Stimulated activated CD8-positive, alpha-beta memory T cell treated with anti-CD3 and anti-CD28 coated beads, Interleukin-7, amount 100 ng/mL, for 24 hours (primary cell): ENCODE measurements at places on chromosomes 5 and 9.
A peak's percentile ranks its signal among the peaks of the same experiment; 100 is the strongest.

- DNase-seq = no peak
These were observed 19.8 kb downstream of the LECT2 start for GRCh38 chr5:135934939-135935338.

- no peak for DNase-seq
These were observed 170.3 kb upstream of the PRR16 start for GRCh38 chr5:120293796-120294195.

- no peak for DNase-seq
These were observed 168.5 kb downstream of the ACTL7B start for GRCh38 chr9:108687006-108687987.

DNA sequence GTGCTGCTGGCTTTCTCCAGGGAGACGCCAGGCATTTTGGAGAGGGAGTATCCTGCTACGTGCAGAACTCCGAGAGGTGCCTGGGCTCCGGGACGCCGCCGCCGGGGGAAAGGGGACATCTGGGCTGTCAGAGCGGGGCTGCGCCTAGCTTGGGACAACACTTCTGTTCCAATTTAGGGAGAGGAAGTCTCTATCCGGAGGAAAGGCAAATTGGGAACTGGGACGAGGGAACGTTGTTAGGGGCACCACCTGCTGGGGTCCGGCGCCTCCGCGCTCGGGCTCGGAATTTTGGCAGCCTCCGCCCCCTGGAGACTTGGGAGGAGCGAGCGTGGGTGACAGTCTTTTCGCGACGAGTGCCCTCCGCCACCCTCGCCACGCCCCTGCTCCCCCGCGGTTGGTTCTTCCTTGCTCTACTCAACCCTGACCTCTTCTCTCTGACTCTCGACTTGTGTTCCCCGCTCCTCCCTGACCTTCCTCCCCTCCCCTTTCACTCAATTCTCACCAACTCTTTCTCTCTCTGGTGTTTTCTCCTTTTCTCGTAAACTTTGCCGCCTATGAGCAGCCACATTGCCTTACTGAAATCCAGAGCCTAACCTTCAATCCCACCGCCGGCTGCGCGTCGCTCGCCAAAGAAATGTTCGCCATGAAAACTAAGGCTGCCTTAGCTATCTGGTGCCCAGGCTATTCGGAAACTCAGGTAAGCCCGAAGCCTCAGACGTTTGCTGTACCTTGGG lies 1.6 kb downstream of the TSLP start:
- peak; percentile 40 for DNase-seq

DNA sequence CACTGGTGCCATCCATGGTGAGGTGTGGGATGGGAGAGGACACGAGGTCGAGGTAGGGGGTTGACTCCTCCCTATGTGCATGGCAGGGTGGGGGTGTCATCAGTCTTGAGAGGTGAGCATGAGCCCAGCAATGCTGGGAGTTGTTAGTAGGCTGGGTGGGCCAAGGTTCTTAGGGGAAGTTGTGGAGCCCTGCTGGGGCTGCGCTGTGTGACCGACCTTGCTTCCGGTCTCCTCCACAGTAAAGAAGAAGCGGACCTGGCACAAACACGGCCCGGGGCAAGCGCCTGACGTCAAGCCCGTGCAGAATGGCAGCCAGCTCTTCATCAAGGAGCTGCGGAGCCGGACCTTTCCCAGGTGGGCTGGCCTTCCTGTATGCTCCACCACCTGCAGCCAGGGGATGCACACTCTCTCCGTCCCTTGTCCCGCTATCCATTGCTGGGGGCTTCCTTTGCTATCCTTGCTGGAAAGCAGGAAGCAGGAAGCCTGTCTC lies 59.8 kb downstream of the PHF2 start:
- no peak for DNase-seq

DNA sequence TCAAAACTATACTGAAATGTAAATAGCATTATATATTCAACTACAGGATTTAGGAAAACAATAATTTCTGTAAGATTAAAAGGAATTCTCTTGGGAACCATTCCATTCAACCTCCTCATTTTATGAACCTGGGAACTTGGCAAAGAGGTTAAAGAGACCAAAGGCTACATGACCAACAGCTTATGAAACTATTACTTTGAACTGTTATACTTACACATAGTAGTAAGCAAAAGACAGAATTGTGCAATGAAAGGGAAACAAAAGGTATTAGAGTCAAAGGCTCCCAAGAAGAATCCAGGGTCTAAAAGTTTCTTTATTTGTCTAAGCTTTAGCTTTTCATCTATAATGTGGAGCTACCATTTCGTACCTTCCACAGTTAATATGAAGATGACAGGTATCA lies 7.2 kb downstream of the C9orf72 start:
- no peak for DNase-seq

GRCh38 chr9:117677572-117677971 lies 26.6 kb upstream of the TLR4 start:
- DNase-seq = no peak

GRCh38 chr9:72883875-72884274 lies 69.0 kb downstream of the ALDH1A1 start:
- DNase-seq = no peak

DNA sequence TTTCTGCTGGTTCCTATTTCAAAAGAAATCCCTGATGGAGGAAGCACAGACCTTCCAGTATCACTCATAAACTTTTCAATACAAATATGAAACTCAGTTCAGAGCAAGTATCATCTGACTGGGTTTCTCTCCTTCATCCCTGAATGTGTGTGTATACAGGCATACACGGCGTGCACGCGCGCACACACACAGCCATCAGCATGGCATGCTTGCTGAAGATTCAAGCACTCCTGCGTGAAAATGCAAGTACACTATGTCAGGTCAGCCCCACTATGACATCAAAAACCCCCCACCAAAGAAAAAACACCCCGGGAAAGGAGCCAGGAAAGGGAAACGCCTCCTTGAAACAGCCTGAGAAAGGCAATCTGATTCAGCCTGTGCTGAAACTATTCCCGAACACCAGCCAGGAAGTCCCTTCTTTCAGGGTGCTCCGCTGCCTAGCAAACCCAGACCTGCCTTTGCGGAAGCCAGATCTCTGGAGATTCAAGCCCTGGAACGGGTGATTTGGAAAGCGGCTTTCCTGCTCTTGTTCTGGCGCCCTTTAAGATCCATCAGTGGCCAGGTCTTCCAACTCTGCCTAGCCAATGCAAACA lies 831 bp downstream of the KLHL3 start:
- DNase-seq = no peak

GRCh38 chr5:181223729-181224389 lies 778 bp downstream of the TRIM41 start:
- no peak for DNase-seq

DNA sequence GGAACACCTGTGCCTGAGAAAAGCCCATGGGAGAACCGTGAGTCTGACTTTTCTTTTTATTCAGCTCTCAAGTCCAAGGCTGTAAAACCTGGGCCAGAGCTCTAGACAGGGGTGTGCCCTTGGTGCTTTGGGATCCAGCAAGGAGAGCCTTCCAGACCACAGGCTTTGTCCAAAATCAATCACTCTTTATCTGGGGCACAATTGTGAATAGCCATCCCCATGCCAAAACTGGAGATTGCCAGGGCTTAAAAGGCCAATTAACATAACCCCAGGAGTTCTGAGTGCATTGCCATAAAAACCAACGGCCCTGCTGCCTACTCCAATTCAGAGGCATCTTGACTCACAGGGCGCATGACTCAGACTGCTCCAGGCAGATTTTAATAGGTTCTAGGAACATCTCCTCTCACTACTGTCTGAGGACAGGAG lies 391.8 kb downstream of the ARHGEF28 start:
- no peak for DNase-seq

GRCh38 chr9:106321394-106322180 lies 541.4 kb upstream of the ZNF462 start:
- no peak for DNase-seq

DNA sequence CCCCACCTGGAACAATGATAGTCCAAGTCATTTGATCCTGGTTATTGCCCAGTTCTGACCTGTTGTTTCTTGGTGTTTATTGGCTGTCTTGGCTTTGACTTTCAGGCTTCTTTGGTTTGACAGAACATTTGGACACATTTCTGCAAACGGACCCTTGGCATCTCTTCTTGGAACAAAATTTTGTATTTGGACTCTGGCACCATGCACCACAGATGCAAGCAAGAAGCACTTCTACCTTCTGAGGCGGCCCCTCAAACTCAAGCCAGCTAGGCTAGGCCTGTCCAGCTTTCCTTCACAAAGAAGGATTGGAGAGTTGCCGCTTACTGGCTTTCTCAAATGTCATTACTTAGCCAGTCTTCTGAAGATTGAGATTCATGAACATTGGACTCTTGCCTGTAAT lies 23.1 kb upstream of the FGF10 start:
- DNase-seq = no peak

DNA sequence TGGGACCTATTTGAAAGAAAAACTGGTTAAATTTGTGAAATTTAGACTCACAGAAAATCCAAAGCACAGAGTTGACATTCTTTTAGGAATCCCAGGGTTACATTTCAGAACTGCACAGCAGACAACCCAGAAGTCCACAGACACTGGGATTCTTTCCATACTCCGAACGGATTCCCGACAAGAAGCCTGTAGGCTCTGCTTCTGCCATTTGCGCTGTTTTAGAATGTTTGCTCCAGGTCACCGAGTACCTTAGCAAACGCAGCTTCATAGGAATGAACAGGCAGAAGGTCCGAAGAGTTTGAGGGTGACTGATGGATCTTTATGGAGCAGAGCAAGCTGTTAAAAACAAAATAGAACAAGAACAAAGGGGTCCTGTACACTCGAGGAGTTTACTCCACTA lies 84.5 kb upstream of the NFIB start:
- DNase-seq = no peak

GRCh38 chr9:36868586-36869282 lies 165.3 kb downstream of the PAX5 start:
- no peak for DNase-seq

- DNase-seq = no peak
These were observed 128.6 kb upstream of the GRHPR start for GRCh38 chr9:37293664-37294524.

DNA sequence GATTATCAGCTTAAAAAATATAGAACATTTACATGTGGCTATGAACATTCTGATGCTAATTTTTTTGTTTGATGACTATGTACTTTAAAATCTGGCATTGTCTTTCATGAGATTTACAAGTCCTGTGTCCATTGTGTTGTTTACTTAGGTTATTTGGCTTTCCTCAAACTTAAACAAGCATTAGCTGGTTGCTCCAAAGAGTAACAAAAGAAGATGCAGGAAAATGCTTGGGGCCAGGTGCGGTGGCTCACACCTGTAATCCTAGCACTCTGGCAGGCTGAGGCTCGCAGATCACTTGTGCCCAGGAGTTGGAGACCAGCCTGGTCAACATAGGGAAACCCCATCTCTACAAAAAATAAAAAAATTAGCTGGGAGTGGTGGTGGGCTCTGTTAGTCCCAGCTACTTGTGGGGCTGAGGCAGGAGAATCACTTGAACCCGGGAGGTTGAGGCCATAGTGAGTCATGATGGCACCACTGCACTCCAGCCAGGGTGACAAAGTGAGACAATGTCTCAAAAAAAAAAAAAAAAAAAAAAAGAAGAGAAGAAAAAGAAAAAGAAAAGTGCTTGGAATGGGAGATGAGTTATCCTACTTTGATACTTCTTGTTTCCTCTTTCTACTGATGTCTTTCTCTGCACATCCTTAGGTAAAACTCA lies 39.7 kb downstream of the PAM start:
- no peak for DNase-seq

DNA sequence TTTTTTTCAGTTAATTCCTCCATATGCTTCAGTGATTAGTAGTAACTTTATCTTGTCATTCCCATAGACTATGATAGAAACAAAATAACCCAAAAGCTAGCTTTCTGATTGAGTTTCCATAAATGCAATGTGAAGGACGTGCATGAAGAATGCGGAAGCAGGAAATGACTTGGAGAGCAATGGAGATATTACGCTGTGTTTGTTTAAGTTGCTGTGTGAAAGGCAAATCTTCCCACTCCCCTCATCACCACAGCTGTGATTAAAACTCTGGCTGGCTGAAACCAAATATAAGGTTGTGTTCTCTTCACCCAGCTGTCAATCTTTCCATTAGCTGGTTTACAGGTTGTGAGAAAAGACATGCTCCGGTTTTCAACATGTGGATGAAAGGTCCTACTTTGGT lies 83.9 kb downstream of the NR2F1-AS1 start:
- no peak for DNase-seq

DNA sequence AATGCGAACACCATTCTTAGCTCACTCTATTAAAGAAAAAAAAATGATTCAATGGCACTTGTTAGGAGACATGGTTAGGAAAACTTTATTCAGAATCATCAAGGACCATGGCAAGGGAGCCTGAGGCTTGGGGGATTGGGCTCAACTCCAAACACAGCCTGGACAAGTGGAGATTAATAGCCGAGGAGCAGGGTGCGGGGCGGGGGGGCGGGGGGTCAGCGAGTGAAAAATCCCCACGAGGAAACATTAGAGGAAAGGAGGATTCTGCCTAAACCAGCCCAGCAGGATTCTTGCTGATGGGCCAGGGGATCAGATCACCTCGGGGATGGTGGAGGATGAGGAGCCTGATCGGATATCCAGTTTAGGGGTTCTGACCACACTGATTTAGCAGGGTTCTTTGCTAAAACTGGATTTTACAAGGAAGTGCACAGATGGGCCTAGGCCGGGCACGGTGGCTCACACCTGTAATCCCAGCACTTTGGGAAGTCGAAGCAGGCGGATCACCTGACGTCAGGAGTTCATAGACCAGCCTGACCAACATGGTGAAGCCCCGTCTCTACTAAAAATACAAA lies 24.4 kb upstream of the FIBCD1 start:
- DNase-seq = no peak

DNA sequence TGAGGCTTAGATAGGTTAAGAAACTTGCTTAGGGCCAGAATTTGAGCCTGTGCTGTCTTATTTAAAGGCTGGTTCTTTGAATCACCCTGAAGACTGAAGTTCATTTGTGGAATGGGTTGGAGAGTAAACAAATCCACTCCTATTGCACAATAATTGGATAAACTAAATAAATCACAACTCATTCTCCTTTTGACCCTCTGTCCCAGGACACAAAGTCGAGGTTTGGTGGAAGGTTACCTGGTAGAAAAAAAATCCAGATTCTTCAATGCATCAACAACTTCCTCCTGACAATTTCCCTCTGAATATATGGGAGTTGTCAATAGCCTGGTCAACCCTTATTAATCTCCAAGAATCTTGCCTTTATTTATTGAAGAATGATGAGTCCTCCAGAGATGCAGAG lies 28.9 kb downstream of the TBC1D2 start:
- DNase-seq = no peak

DNA sequence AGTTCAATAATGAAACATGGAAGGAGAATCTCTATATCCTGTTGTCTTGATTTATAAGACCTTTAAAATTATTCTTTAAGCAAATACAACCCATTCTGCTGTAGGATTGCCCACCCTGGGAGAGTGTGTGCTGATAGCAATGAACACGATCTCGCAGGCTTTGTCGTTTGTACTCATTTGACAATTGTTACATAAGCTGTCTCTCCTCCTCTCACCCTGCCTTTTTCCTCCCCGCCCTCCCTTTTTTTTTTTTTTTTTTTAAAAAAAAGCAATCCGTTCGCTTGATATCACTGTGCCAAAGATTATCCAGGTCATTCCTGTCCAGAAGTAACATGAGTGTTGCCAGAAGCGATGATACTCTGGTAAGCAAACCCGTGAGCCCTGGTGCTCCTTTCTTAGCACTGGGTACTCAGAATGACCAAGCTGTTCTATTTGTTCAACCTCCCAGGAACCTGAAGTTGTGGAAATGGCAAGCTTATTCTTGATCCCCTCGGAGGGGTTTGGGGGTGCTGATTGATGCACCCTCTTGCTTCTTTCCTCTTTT lies 82.7 kb upstream of the CTSL start:
- DNase-seq = no peak

- DNase-seq = no peak
These were observed 617.3 kb upstream of the ST8SIA4 start for GRCh38 chr5:101520417-101520816.
